Iris pigment epithelial cell (primary cell): ENCODE measurements at places on chromosomes 16 and 17.

DNA sequence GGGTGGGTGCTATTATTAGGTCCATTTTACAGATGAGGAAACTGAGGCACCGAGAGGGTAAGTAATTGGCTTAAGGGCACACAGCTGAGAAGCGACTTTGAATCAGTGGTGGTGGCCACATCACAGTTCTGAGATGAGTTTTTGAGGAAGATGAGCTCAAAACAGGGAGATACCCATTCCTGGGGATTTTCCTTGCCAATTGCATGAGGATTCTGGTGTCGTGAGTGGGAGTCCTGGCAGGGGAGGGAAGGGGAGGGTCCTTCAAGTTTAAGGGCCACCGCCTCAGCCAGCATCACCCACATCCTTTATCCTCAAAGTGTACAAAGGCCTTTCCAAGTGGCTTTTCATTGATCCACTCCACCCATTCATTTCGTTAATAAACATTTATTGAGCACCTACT, 45.3 kb downstream of the IL21R start:
- DNase-seq: no peak

- no peak for DNase-seq
These were observed at the start of gene TNFSF12 for GRCh38 chr17:7548585-7549400. TSS of gene TNFSF12 (plus strand) at chr17:7549058. CDS start at chr17:7549154, 96 bp downstream.

DNA sequence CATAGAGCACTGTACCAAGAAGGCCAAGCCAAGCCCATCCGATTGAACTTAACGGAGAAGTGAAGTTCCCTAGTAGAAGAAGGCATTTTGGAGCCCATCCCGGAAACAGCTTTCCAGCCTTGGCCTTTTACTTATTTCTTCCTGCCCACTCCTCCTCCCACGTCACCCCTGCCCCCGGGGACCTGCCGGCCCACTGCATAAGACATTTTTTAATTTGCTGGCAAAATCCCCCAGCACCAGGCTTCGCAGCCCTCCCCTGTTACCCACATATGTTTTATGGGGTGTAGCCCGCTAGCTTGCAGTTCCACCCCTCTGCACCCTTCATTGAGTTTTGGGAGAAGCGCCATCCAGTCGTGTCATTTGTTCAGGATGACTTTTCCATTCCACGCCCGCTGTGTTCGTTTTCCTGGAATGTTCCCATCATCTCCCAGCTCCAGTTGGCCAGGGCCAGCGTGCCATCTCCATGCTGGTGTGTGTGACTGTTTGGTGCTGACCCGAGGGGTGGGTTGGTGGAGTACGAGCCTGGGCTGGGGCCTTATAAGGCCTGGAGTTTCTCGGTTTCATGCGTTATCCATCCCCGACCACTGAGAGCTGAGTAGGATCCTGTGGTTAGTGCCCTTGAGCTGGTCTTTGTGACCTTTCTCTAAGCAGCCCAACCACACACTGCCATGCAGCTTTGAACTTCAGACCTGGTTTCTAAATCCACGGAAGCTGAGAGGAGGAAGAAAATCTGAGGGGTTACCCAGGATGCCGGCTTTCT, 20.0 kb upstream of the TBX2 start:
- DNase-seq: no peak

DNA sequence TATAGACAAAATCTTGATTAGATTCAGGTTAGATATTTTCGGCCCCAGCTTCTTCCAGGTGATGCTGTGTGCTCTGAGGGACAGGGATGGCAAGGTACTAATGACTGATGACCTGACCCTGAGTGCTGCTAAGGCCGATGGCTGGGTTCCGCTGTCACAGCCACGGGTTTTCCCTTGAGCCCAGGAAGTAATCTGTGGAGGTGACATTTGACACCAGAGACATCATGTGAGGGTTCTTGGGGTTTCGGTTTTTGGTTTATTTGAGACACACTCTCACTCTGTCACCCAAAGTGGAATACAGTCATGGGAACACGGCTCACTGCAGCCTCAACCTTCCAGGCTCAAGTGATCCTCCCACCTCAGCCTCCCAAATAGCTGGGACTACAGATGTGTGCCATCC, 9.8 kb downstream of the OTOP3 start:
- no peak for DNase-seq

GRCh38 chr17:59167571-59168001, 12.0 kb downstream of the PRR11 start:
- peak; percentile 54 for DNase-seq

DNA sequence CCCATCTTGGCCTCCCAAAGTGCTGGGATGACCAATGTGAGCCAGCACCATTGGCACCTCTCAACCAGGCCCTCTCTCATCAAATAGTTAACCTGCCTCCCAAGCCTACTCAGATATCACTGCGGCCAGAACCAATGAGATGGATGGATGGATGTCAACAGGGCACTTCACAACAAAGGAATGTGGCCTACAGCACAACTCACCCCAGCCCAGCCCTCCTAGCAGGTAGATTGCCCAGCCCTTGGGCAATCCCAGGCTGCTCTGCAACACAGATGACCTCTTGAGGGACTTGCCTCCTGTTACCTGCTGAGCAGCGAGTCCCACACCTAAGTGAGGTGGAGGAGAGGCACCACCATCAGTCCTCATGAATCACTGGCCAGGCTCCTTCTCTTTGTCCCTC, 22.6 kb upstream of the KIFC3 start:
- DNase-seq: no peak

- no peak for DNase-seq
These were observed 944 bp upstream of the MARF1 start for GRCh38 chr16:15643946-15644250.

DNA sequence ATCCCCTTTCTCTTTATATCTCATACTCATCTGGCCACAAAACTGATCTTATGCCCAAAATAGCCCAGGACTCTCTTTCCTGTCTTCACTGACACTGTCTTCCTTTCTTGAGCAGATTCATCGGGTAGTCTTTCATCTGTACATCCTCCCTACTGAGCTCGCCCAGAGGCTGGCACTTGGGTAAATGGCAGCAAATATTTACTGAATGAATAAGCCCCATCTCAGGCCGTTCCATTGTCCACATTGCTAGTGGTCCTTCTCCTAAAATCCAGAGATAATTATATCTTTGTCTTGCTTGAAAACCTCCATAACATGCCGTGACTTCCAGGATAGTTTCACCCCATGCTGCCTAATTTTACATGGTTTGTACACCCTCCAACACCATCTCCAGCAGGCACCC, 158.1 kb upstream of the SDK2 start:
- no peak for DNase-seq

DNA sequence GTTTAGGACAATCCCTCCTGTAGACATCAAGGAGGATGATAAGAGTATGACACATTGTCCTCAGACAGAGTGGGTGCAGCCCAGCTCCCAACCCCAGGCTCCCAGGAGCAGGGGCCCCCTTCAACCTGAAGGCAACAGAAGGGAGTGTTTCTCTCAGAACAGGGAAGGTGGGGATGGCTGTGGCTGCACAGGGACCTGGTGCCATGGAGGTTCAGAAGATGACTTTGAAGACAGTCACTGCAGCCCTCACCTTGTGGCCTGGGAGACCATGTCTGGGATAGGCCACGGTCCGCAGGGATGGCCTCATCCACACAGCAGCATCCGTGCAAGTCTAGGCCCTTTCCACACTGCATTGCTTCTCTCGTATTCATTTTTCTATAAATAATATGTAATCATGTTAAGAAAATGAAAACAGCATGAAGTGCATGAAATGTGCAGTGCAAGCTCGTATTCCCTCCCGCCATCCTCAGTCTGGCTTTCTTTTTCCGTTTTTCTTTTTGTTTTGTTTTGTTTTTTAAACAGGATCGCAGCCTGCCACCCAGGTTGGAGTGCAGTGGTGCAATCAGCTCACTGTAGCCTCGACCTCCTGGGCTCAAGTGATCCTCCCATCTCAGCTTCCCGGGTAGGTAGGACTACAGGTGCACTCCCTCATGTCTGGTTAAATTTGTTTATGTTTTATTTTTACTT, 71.1 kb downstream of the METRNL start:
- no peak for DNase-seq

DNA sequence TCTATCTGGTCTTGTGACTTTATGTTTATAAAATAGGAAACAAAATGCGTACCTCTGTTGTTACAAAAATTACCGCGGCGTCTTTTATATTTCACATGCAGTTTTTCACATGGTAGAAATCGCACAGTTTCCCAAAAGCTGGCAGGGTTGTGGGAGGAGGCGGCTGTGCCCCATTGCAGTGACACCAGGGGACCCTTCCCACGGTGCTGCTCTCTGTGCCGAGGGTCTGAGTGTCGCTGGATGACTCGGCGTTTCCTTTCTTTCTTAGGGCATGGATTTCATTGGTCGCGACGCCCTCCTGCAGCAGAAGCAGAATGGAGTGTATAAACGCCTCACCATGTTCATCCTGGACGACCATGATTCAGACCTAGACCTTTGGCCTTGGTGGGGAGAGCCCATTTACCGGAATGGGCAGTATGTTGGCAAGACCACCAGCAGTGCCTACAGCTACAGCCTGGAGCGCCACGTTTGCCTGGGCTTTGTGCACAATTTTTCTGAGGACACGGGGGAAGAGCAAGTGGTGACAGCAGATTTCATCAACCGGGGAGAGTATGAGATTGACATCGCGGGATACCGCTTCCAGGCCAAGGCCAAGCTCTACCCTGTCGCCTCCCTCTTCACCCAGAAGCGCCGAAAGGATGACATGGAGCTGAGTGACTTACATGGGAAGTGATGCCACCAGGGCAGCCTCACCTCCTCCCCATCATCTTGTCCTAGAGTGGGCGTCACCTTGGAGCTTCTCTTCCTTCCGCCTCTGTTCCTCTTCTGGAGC, 17.2 kb upstream of the CLEC18C start:
- DNase-seq: no peak

- DNase-seq: no peak
These were observed 7.1 kb downstream of the CARHSP1 start for GRCh38 chr16:8861563-8862308.

GRCh38 chr17:8470447-8471047, 34.9 kb downstream of the NDEL1 start:
- no peak for DNase-seq

DNA sequence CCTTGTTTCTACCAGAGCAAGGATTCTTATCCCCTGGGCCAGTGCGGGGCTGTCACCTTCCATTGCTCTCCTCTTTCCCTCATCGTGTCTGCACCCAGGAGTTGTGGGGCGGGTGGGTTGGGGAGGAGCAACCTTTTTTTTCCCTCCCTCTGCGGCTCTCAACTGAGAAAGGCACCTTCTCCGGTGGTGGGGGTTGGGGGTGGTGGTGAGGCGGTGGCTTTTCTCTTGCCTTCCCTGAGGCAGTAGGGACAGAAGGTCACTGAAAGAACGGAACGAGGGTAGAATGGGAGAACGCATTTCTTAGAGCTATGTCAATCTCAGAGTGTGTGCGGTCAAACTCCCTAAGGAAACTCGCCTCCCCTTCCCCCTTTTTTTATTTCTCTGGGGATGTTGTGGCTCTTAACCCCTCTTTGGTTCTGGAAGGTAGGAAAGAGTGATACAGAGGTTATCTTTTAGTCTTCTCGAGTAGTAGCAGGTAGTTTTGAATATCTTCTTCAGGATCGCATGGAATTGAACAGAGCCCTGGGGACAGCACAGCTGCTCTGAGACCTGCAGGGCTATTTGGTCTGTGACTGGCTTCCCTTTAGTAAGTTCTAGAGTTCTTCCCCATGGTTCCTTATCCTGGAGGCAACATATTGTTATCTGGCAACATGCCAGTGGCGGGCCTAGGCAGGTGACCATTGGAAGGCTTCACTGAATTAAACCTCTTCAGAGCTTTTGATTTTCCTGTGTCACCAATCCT, 994 bp downstream of the CLTC start:
- peak; percentile 27 for DNase-seq

DNA sequence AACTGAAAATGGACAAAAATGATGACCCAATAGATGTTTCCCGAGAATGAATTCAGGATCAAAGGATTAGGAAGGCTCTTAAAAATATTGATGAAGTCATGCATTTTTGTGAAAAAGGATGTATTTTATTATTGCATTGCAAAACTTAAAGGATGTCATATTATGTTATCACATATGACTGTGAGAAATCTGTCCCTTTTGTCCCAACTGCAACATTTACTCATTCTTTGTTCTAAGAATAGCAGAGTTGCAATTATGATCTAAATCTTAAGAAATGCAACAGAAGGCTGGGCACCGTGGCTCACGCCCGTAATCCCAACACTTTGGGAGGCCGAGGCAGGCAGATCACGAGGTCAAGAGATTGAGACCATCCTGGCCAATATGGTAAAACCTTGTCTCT, 13.1 kb upstream of the MYH13 start:
- DNase-seq: no peak

GRCh38 chr17:6437466-6437865, 2.5 kb upstream of the AIPL1 start:
- DNase-seq: no peak

GRCh38 chr17:57089391-57089790, 4.3 kb downstream of the AKAP1 start:
- DNase-seq: no peak

GRCh38 chr16:88722784-88723506, 16.6 kb downstream of the CTU2 start:
- no peak for DNase-seq

GRCh38 chr17:79465681-79466025, 145.2 kb downstream of the RBFOX3 start:
- DNase-seq: no peak

DNA sequence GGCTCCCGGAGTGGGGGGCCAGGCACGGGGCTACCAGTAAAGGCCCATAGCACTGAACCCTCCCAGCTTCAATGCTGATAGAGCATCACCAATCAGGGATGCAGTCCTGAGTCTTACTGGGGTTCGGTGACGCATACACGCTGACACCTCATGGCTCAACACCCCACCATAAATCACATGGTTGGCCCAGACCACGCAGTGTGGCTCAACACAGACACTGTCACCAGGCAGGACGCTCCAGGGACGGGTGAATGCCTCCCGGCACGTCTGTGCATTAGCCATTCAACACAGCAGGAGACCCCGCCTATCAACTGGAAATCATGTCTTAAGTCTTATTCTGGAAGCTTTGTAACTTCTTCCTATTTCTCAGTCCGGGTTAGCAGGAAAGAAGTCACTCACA, 35.0 kb downstream of the NECAB2 start:
- no peak for DNase-seq

DNA sequence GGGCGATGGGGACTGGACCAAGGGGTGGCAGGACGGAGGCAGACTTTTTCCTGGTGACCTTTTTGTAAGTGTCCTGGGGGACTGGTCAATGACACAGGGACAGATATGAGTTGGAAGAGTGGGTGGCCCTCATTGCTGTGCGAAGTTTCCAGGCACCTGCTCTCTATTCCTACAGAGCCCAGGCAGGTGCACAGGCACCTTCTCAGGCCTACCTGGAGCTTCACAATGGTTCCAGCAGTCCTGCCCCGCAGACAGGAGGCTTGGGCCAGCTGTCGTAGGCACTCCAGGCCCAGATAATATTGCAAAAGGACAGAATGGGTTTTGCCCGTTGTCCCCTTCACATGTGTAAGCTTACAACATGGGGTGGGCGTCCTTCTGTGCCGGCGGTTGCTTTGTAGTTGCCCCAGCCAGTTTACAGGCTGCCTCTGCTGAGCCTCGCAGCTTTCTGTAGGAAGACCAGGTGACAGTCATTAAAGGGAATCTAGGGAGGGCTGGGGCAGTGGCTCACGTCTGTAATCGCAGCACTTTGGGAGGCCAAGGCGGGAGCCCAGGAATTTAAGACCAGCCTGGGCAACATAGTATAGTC, 84.3 kb downstream of the ARHGAP23 start:
- peak; percentile 11 for DNase-seq

GRCh38 chr17:62792447-62792800, 15.7 kb downstream of the MARCHF10 start:
- DNase-seq: no peak
